ENCODE measurements at places on chromosomes 16 and 17. TPM values are rescaled to one million over a fixed set of nuclear protein-coding genes. Genes with fewer than 3 reads are reported as not detected.

EPOP gene
- total RNA-seq, result 1.3 TPM

GRCh38 chr17:60664022-60664421, 13.6 kb upstream of the BCAS3 start:
- H3K4me3 ChIP-seq, result no peak overlapping the region
- peaks cover 4% of the 10 kb centered on the region for H3K36me3 ChIP-seq
- no peak for DNase-seq
- H3K27me3 ChIP-seq, result no peaks in the 10 kb centered on the region

GRCh38 chr17:79802039-79802735, 5.3 kb upstream of the CBX8 start:
- DNase-seq, result no peak
- peaks cover 37% of the 10 kb centered on the region for H3K27me3 ChIP-seq
- H3K36me3 ChIP-seq, result peaks cover 3% of the 10 kb centered on the region

DNA sequence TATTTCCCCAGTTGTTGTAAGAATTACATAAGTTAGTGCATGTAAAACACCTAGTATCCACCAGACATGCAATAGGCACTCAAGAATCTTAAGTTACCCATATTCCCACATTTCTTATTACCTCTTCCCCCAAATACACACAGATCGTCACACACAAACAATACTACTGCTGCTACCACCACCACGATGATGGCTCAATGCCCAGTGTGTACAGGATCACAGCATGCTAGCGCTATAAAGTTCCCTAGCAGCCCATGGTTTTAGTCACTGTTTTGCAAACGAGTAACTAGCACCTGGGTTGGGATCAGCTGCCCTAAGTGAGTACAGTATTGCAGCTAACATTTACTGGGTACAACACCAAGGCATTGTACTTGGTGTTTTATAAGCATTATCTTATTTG, 411.7 kb downstream of the UTP18 start:
- DNase-seq, result no peak
- H3K27ac ChIP-seq, result no peak overlapping the region
- H3K36me3 ChIP-seq, result no peaks in the 10 kb centered on the region
- no peak overlapping the region for H3K4me3 ChIP-seq
- peaks cover 4% of the 10 kb centered on the region for H3K4me1 ChIP-seq

DNA sequence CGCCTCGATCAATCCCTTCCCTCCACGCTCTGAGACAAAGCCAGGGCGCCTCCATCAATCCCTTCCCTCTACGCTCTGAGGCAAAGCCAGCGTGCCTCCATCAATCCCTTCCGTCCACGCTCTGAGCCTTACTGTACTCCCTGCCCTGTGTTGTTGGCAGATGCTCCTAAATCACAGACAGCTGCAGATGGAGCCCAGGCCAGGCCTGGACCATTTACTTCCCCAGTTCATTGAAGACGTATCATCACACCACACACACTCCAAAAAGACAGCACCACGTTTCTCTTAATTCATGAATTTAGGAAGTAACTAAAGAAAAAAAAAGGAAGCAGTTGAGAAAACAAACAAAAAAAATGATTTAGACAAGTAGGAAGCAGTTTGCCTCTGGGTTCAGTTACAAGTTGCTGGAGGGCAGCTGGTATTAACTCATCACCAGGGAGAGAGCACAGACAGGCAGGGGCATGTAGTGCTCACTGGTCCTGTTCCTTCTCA, 7.4 kb upstream of the CD300LD start:
- no peaks in the 10 kb centered on the region for H3K36me3 ChIP-seq
- peaks cover 6% of the 10 kb centered on the region for H3K27me3 ChIP-seq
- no peak for DNase-seq
- peaks cover 25% of the 10 kb centered on the region for H3K4me1 ChIP-seq

CCL17 gene
- not detected for total RNA-seq

DNA sequence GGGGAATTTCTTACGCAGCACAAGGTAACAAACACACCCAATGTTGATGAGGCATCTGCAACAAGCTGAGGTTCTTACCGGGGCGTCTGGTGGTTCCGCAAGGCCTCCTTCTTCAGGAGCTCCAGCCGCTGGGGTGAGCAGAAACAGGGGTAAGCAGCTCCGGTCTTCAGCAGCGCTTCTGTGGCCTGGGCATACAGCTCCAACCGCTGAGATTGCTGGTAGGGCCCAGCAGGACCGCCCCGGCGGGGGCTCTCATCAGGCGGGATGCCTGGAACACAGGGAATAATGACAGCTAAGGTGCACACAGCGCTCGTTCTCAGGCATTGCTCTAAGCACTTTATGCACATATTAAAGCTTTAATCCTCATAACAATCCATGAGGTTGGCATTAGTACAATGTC, 12.7 kb downstream of the EARS2 start:
- H3K36me3 ChIP-seq, result peaks cover 15% of the 10 kb centered on the region
- H3K27me3 ChIP-seq, result no peaks in the 10 kb centered on the region
- H3K4me1 ChIP-seq, result no peaks in the 10 kb centered on the region
- DNase-seq, result no peak
- H3K27ac ChIP-seq, result no peak overlapping the region

C1QTNF8 gene
- not detected for total RNA-seq

NAGPA gene
- 10.2 TPM for total RNA-seq

DNA sequence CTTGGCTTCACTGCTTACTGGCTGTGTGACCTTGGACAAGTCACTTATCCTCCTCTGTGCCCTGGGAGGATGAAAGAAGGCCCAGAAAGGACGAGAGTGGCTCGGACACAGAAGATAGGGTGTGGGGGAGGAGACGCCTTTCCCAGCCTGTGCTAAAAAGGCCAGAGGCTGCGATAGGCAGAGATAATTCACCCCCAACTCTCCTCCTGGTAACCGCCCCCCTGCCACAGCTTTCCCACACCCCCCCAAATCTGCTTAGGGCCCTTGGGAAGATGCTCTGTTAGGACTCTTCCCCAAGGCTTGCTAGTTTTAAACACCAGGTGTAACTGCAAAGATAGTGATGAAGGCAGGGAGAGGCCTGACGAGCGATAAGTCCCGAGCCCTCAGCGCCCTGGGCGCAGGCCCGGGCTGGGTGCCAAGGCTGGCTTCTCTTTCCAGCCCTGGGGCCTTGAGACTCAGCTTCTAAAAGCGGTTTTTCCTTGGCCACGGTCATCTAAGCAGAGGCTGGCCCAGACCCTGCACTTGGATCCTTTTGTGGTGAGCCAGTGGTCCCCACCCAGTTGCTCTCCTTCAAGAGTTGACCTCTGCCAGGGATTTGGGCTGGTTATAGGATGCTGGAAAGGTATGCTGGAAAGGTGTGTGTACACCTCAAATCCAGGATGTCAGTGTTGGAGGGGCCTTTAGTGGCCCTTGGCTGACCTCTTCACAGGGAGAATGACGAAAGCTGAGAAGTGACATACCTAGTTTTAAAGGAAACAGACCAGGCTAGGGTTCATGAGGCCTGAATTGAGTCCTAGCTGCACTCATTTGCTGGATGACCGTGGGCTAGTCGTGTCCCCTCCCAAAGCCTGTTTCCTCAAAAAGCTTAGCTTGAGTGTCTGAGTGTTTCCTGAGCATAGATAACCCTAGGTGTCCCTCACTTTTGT, 3.4 kb upstream of the PPP1R9B start:
- no peak overlapping the region for H3K4me3 ChIP-seq
- H3K27me3 ChIP-seq, result peaks cover 6% of the 10 kb centered on the region
- H3K27ac ChIP-seq, result no peak overlapping the region
- DNase-seq, result no peak
- no peaks in the 10 kb centered on the region for H3K36me3 ChIP-seq

GRCh38 chr16:19858340-19859018, 26.2 kb downstream of the GPRC5B start:
- DNase-seq, result no peak
- peaks cover 28% of the 10 kb centered on the region for H3K4me1 ChIP-seq
- H3K4me3 ChIP-seq, result no peak overlapping the region
- H3K27ac ChIP-seq, result no peak overlapping the region
- H3K27me3 ChIP-seq, result no peaks in the 10 kb centered on the region
- H3K36me3 ChIP-seq, result peaks cover 42% of the 10 kb centered on the region

DNA sequence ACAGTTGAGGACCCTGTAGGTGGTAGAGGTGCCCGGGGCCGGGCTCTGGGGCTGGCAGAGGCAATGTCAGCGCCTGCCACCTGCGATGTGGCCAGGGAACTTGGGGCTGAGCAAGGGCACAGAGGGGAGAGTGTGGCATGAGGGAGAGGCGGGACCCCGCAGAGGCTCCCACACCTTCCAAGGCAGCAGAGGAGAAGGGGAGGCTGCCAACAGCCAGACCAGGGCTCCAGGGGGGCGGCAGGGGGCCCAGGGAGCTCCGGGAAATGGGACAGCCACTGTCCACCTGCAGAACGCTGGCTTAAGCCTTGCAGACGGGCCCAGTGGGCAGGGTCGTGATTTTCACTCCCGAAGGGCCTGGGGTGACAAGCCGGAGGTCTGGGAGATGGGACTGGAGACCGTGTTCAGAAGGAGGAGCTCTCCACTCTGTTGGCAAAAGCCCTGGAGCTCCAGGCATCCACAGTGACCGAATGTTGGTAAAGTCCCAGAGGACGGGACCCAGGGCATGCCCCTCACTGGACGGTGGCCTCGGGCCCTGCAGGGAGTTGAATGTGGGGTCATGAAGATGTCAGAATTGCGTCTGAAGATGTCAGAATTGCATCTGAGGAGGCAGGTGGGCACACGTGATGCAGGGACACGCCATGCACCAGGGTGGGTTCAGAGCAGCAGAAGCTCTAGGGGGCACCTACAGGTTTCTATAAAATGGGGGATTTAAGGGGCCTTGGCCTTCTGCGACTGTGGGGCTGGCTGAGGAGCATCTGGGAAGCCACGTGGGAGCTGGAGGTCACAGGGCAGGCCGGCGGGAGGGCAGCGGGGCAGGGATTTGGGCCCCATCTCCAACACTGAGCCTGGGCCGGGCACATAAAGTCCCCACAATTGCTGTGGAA, 18.6 kb downstream of the CD7 start:
- DNase-seq, result no peak
- no peaks in the 10 kb centered on the region for H3K4me1 ChIP-seq
- H3K27me3 ChIP-seq, result peaks cover 6% of the 10 kb centered on the region
- H3K36me3 ChIP-seq, result no peaks in the 10 kb centered on the region
- no peak overlapping the region for H3K27ac ChIP-seq
- H3K4me3 ChIP-seq, result no peak overlapping the region

DNA sequence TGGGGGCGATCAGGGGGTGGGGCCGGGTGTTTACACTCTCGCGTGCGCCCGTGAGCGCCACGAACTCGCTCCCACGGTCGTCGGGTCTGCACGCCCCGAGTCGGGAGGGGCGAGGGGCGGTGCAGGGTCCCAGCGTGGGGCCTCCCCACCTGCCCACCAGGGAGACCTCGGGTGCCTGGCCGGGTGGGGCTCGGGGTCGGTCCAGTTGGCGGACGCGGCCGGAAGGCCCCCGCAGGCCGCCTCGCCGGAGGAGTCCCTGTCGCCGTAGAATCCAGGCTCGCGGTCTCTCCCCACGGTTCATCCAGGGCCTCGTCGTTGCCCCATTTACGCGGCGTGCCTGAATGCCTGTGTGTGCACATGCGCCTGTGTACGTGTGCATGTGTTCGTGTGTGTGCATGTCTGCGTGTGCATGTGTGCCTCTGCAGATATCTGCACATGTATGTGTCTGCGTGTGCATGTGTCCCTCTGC, 510 bp upstream of the RAB40B start:
- peaks cover 4% of the 10 kb centered on the region for H3K4me1 ChIP-seq
- no peak for DNase-seq
- H3K4me3 ChIP-seq, result peak overlapping the region; percentile 96
- peaks cover 5% of the 10 kb centered on the region for H3K36me3 ChIP-seq
- H3K27ac ChIP-seq, result no peak overlapping the region
- peaks cover 24% of the 10 kb centered on the region for H3K27me3 ChIP-seq

DNA sequence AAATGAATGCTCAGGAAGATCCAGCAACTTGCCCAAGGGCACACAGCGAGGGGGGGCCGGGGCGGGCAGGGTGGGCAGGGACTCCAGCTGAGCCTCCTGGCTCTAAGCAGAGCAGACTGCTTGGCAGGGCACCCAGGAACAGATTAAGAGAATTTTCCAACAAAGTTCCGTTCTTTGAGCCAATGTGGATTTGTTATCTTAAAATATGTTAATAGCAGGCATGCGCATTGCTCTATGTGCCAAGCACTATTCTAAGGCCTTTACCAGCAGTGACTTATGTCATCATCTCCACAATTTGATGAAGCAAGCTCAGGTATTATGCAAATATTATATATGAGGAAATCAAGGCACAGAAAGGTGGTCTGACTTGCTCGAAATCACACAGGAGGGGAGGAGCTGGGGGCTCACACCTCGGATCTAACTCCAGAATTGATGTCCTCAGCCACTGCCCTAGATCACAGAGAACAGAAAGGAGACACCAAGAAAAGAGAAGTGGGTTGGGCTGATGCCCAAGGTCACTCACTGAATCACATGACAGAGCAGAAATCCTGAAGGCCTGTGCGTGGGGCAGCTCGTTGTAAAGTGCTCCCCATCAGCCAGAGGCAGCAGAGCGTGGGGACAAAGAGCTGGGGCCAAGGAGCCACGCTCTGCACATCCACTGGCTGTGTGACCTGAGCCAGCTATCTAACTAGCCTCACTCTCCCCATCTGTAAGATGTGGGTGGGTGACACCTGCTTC, 23.2 kb upstream of the MEAK7 start:
- H3K27ac ChIP-seq, result no peak overlapping the region
- H3K27me3 ChIP-seq, result peaks cover 19% of the 10 kb centered on the region
- peak overlapping the region; percentile 19 for H3K4me3 ChIP-seq

GRCh38 chr17:78788451-78788850, 6.4 kb upstream of the CYTH1 start:
- no peak overlapping the region for H3K27ac ChIP-seq
- DNase-seq, result no peak
- peaks cover 16% of the 10 kb centered on the region for H3K36me3 ChIP-seq
- H3K4me1 ChIP-seq, result no peaks in the 10 kb centered on the region
- peaks cover 5% of the 10 kb centered on the region for H3K27me3 ChIP-seq
- no peak overlapping the region for H3K4me3 ChIP-seq

GRCh38 chr17:32672711-32673110, 185.9 kb downstream of the CDK5R1 start:
- H3K27ac ChIP-seq, result no peak overlapping the region
- H3K36me3 ChIP-seq, result peaks cover 5% of the 10 kb centered on the region
- DNase-seq, result no peak
- no peaks in the 10 kb centered on the region for H3K27me3 ChIP-seq
- H3K4me1 ChIP-seq, result no peaks in the 10 kb centered on the region

- H3K4me3 ChIP-seq, result no peak overlapping the region
- H3K27ac ChIP-seq, result no peak overlapping the region
- H3K36me3 ChIP-seq, result no peaks in the 10 kb centered on the region
- no peaks in the 10 kb centered on the region for H3K4me1 ChIP-seq
- H3K27me3 ChIP-seq, result no peaks in the 10 kb centered on the region
Observed at GRCh38 chr16:64250866-64251265, 871.0 kb downstream of the CDH11 start.

DNA sequence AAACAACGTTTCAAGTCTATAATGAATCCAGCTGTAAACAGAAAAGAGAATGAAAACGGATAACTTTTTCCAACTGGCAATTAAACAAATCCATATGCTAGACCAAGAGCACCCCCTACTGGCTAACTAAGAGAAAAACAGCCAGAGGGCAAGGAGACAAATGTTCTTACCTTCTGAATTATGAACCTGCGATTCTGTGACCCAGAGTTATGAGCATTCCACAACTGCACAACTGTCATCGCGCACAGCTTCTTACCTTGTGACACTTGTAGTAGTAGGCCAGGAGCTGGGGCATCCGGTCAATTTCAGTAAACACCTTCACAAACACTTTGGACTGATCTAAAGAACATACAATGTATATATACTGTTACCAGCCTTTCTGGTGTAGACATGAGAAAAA, 18.6 kb downstream of the COG7 start:
- no peak overlapping the region for H3K4me3 ChIP-seq
- peak; percentile 44 for DNase-seq
- H3K27ac ChIP-seq, result no peak overlapping the region
- H3K4me1 ChIP-seq, result no peaks in the 10 kb centered on the region
- no peaks in the 10 kb centered on the region for H3K27me3 ChIP-seq

GRCh38 chr16:47640661-47641060, 179.5 kb downstream of the PHKB start:
- DNase-seq, result no peak
- H3K27ac ChIP-seq, result no peak overlapping the region
- H3K27me3 ChIP-seq, result peaks cover 1% of the 10 kb centered on the region
